COR-L47 (cell line): ENCODE measurements at places on chromosomes 3 and 15.

- DNase-seq, result no peak
These were observed 29.6 kb downstream of the TF start for GRCh38 chr3:133775835-133776234.

- DNase-seq, result peak; percentile 22
These were observed 192.5 kb upstream of the TPRG1 start for GRCh38 chr3:188979248-188979647.

DNA sequence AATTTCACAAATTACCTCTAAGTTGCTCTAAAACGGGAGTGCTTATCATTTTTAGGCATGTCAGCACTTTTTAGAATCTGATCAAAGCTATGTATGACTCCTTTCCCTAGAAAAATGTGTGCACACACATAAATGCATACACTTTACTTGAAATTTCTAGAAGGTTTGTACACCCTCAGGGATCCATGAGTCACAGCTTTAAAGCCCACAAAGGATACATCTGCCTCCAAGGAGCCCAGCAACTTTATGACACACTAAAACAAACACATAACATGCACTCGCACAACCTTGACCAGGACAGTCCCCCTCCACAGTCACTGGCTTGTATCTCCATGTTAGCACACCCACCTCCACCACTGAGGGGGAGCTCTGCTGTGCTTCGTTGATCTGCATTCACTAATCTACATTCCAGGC lies 722.0 kb upstream of the CFAP20DC start:
- no peak for DNase-seq

- DNase-seq, result no peak
These were observed 155.7 kb upstream of the TSPAN3 start for GRCh38 chr15:77226652-77227051.

GRCh38 chr3:153373606-153374005 lies 211.6 kb downstream of the RAP2B start:
- DNase-seq, result no peak

GRCh38 chr3:71395927-71396695 lies 187.4 kb downstream of the FOXP1 start:
- DNase-seq, result no peak

- DNase-seq, result no peak
These were observed 193.6 kb downstream of the UACA start for GRCh38 chr15:70569714-70570231.

DNA sequence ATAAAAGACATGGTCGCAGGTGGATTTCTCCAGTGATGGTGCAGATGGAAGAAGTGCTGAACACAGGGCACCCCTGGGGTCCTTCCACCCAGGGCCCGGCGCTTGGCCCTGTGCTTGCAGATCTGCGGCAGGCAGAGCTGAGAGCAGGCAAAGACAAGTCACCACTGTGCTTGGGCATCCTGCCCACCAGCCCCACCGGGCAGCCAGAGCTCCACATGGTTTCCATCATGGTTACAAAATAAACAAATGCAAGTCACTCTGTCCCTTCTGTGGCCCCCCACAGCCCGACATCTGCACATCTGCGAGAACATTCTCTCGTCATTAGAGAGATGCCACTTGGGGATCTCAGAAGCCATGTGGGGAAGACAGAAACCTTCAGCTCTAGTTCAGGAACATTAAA lies 37.6 kb upstream of the SFMBT1 start:
- peak; percentile 66 for DNase-seq

- DNase-seq, result no peak
These were observed 69.3 kb downstream of the RPL39L start for GRCh38 chr3:187069857-187070516.

DNA sequence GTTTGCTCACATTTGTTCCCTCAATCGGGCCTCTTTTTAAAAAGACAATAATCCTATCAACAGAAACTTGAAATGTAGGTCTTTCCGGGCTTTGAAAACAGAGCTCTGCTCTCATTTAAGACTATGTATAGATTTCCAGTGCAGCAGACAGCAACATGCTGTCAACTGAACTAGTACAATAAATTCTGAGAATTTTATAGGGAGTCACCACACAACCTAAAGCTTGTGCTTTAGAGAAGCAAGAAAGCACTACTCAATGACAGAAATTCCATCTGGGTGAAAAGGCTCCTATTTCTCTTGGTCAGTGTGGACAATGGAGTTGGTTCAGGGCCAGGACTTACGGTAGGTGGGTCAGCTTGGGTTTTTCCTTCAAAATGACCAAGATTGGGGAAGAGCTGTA lies 583.5 kb downstream of the ROBO1 start:
- DNase-seq, result no peak

GRCh38 chr3:24389108-24390090 lies 105.3 kb downstream of the THRB start:
- no peak for DNase-seq

- DNase-seq, result no peak
These were observed 20.9 kb downstream of the PGBD4 start for GRCh38 chr15:34122771-34123183.

- DNase-seq, result no peak
These were observed 40.9 kb downstream of the CBLB start for GRCh38 chr3:105827959-105828358.

GRCh38 chr15:87419344-87419743 lies 837.2 kb downstream of the NTRK3 start:
- DNase-seq, result no peak

DNA sequence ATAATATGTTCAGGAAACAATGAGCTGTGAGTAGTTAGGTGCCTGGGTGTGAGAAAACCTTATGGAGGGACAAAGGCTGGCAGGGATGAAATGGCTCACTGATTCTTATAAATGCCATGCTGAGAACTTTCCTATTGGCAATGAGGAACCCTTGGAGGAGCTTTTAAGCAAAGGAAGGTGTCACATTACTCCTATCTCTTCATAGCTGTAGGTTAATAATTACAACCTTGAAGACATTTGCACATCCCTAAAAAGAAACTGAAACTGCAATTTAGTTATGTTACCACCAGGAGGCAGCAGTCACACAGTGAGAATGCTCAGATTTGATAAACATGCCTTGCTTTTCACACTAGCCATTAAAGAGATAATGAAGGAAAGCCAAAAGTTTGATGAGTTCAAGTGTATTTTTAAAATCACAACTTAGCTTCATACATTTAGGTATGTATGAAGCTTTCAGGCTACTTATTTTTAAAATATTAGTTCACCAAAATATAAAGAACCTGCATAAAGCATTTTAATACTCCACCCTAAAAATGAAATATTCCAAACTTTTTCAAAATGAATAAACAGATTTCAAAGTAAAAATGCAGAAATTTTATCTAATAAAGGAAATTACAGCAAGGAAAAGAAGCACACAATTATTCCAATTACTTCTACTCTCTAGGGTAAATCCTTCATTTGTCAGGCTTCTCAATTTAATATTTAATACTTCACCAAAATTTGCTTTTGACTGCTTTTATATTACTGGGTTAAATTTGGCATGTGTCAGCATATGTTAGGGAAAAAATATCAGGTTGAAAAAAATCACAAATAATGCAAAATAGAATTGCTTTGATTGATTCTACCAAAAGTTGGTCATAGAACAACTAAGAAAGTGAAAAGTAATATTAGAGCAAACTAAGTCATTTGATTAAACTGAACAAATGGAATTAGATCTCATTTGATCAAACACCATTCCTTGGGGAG lies 136.9 kb upstream of the SLC2A2 start:
- no peak for DNase-seq

- no peak for DNase-seq
These were observed 52.3 kb downstream of the GRIP2 start for GRCh38 chr3:14487821-14488220.

GRCh38 chr3:149603126-149604074 lies 54.4 kb downstream of the WWTR1 start:
- no peak for DNase-seq

- DNase-seq, result no peak
These were observed 155.3 kb upstream of the MRPL3 start for GRCh38 chr3:131658115-131658514.

- DNase-seq, result no peak
These were observed 420.6 kb downstream of the MECOM start for GRCh38 chr3:169242708-169243513.

DNA sequence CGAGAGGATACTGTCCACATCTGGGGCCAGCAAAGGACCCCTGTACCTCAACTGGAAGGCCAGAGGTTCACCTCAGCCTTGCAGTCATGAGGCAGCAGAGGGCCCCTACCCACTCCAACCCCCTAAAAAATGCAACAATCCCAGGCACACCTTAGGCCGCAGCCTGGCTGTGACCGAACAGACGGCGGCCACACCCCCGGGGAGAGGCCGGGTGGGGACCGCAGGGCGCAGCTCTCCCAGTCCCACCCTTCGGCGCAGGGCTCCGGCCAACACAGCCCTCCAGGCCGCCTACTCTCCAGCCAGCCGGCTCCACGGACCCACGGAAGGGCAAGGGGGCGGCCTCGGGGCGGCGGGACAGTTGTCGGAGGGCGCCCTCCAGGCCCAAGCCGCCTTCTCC lies 457 bp upstream of the DNAJA4 start:
- DNase-seq, result no peak

DNA sequence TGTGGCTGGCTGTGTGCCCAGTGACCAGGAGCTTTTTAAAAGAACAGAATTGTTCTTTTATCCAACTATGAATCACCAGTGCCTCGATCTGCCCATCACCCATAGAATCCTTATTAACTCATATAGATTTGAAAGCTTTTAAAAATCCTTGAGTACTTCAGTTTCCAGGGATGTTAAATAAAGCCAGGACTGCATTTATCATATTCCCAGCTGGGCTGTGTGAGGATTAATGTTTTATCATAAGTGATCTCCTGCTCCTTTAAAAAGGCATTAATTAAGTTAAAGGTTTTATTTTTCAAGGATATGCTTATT lies 234.0 kb downstream of the MYRIP start:
- DNase-seq, result no peak

- DNase-seq, result peak; percentile 6
These were observed 543 bp downstream of the MEF2A start for GRCh38 chr15:99566157-99566897.

DNA sequence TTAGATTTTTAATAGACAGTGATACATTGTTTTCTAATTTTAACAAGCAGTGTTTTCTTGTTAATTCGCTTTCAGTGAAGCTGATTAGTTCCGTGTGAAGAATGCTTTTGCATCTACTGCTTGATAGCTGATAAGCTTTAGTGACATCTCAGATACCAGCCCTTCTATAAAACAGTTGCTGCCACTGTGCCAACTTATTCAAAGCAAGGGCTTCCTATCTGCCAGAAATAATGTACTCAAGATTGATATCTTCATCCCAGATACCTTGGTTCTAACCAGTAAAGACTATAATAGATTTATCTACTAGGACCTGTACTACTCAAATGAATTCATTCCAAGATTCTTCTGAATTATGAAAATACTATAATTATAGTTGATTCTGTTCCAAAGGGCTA lies 30.4 kb downstream of the RARB start:
- no peak for DNase-seq

- DNase-seq, result peak; percentile 19
These were observed 762.2 kb upstream of the ALCAM start for GRCh38 chr3:104604326-104605010.

- DNase-seq, result no peak
These were observed 511.1 kb downstream of the OTOL1 start for GRCh38 chr3:162007722-162008121.

- DNase-seq, result no peak
These were observed 97.8 kb upstream of the ROBO2 start for GRCh38 chr3:76942101-76942500.

- DNase-seq, result no peak
These were observed 12.1 kb downstream of the FEZF2 start for GRCh38 chr3:62361261-62361660.

DNA sequence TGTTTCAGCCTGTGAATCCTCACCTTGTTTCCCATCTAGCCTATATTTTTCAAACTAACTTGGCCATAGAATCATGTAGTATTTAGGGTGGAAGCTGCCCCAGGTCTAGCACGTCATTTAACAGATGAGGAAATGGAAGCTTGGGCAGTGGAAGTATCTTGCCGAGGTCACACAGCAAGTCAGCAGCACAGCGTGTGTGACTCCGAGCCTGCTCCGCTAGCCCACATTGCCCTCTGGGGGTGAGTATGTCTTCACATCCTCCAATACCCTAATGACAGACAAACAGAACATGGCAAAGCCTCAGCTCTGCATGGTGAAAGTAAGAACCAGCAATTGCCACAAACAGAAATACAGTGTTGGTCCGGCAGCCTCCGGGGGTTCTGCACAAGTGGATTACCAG lies 2.2 kb upstream of the CCR5 start:
- DNase-seq, result no peak

GRCh38 chr3:155682426-155683343 lies 62.2 kb downstream of the PLCH1 start:
- no peak for DNase-seq

- no peak for DNase-seq
These were observed 37.5 kb upstream of the MFGE8 start for GRCh38 chr15:88950600-88951160.

DNA sequence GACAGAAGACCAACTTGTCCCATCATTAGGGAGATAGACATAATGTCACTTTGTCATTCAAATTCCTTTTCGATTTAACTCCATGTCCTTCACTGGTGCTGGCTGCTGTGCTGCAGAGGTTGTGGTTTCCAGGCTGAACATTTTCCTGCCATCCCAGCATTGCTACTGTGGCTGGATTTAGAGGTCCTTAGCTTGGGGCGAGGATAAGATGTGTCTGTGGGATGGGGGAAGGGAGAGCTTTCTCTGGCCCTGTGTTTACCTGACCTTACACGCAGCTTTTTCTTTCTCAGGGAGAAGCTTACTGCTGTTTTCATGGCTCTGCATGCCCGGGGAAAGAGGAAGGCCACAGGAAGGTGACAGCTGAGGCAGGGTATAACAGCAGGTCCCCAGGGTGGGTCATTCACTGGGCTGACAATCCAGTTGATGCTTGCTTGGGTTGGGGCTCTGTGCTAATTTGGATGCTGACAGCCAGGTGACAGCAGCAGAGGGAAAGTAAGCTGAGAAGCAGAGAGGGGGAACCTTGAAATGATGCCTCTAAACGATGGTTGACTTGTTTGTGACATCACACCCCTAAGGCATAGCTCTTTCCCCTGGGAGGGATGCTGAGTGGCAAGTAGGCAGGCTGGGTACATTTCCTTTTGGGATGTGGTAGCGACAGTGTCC lies 326.9 kb upstream of the CTNNB1 start:
- DNase-seq, result no peak

DNA sequence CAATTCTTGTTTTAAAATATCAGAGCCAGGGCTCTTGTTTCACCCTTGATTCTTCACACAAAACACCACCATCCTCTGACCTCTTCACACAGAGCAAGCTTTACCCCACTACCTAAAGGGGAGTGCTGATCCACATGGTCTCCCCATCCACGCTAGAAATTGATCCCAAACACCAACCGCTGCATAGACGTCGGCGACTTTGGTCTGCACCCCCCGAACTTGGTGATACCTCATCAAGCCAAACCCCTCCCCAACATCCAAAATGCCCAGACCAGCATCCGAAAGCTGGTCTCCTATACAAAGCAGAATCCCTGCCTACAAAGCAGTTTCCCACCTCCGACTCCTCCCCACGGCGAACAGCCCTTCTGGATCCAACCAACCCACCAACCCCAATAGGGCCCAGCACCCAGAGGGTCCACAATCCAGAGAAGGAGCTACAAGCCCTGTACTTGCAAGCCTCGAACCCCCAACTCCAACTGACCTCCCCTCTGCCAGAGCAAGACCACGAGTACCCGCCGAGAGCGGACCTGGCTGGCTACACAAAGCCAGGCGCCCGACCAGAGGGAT lies 25.8 kb upstream of the MTHFS start:
- DNase-seq, result no peak
